Neural crest cell (in vitro differentiated cells): ENCODE measurements at places on chromosomes 13 and 19.

GRCh38 chr19:46809534-46810272, 21.3 kb upstream of the SLC1A5 start:
- DNase-seq = no peak

- DNase-seq = no peak
Measured at GRCh38 chr19:50558039-50558438, 10.2 kb downstream of the LRRC4B start.

- no peak for DNase-seq
Measured at GRCh38 chr13:76929320-76929719, 19.0 kb upstream of the ACOD1 start.

DNA sequence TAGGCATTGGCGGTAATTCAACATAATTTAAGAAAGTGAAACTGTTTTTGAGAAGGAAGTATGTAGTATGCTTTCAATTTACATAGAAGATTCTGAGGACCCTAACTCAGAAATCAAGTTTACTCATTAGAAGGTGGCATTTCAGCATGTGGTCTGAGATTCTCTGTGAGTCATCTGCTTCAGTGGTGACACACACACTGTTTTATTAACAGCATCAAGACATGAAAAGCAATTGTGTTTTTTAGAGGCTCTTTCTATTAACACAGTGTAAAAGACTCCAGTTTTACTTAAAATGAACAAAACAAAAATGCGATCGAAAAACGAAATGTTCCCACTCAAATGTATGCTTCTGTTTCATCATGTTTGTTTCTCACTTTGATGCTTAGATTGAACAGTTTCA, 802.1 kb upstream of the SLITRK6 start:
- no peak for DNase-seq

DNA sequence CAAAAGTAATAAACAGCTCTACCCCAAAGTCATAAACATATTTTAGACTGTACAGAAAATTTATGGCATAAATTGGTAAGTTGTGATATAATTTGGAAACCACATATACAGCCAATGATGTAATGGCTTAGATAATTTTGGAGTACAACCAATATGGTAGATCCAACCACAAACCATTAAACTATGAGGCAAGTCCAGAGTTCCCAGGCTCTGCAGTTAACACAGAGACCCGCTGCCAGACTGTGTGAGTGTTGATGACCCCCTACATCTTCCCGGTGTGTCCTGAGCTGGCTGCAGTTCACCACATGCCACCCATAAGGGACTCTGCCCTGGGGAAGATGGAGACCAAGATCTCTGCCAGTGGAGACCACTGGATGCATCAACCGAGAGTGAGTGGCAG, 9.9 kb upstream of the SERPINE3 start:
- no peak for DNase-seq

DNA sequence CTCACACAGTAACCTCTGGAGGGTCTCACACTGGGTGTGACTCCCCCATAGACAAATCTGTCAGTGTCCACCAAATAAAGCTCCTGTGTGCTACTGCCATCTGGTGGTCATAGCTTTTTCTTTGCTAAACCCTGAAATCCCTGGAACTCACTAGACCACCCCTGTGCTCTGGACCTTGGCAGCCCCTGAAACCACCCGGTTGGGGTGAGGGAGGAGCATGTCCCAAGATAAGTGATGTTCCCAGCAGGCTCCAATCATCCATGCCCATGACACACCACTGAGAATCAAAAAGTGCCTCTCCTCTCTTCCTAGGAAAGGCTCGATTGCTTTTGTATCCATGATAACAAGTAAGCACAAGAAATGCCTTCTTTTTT, 6.5 kb upstream of the HSD17B14 start:
- peak; percentile 66 for DNase-seq

DNA sequence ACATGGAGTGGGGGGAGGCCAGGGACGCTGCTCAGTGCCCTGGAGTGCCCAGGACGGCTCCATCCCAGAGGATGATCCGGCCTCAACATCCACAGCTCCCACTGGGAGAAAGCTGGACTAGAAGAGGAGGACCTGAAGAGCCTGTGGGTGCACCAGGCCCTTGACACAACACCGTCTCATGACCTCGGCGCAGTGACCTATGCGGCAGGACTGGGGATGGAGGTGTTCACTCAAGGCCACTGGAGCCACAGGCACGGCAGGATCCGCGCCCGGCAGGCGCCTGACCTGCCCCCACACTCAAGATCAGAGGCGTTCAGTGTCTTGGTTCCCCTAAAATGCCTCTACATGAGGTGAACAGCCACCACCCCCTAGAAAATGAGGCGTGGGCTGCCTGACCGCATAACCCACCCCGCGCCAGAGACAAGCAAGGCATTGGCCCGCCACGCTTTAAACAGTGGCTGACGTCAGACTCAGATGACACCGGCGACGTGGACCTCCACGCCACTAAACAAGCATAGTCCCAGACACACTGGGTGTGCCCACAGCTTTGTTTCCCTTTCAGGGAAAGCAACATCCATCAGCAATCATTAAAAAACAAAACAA, 8.0 kb downstream of the SGTA start:
- no peak for DNase-seq

GRCh38 chr13:43245374-43245964, 222.1 kb downstream of the DNAJC15 start:
- no peak for DNase-seq

GRCh38 chr19:42121036-42121621, 11.1 kb downstream of the POU2F2 start:
- no peak for DNase-seq

- DNase-seq = no peak
Measured at GRCh38 chr19:29678484-29679106, 13.3 kb downstream of the PLEKHF1 start.

DNA sequence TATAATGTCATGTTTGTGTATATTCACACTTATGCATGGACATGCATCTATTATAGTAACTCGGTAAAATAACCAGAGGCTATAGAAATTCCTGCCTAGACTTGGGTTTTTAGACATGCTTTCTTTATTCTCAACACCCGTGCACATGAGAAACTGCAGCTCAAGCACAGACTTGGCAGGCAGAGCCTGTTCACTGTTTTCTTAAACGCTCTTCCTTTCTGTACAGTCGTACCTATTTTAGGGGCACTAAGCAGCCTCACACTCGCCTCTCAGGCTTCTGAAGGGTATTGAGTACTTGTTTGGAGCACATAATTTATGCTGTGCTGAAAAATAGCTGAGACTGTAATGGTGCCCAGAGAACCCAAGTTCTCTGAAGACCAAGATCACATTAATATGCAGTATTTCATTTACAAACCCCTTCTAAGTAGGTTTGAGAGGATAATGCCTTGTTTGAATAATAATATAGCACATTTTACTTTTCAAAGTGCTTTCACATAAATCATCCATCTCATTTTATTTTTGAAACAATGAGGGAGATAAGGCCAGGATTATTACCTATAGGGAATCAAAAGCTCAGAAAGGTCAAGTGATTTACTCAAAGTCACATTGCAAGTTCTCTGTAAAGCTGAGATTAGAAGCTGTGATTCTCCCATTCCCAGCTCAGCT, 429.9 kb downstream of the SPRY2 start:
- DNase-seq = no peak

DNA sequence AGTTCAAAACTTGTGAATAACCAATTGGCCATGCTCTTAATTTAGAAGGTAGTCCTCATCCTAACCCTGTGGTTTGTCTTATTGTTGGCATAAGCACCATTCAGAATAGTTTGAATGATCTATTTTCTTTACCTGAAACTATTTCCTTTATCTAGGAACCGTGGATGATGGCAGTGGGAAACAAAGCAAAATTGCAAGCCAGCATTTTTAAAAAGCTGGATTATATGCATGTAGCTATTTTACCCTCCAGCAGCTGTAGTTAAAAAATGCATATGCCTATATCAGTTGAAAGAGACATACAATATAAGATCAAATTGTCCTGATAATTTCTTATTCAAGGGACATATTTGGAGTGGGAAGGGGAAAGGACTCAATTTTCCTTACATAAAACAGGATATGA, 19.3 kb downstream of the ZNF613 start:
- no peak for DNase-seq

DNA sequence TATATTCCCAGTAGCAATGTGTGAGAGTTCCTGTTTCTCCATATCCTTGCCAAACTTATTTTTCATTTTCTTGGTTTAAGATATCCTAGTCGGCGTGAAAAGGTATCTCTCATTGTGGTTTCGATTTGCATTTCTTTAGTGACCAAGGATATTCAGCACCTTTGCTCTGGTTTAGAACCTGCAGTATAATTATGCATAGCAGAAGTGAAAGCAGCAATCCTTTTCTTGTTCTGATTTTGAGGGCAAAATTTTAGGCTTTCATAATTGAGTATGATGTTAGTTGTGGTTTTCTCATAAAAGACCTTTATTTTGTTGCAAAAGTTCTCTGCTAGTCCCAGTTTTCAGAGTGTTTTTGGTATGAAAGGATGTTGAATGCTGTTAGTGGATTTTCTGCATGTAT, 491.0 kb downstream of the FGF9 start:
- no peak for DNase-seq

DNA sequence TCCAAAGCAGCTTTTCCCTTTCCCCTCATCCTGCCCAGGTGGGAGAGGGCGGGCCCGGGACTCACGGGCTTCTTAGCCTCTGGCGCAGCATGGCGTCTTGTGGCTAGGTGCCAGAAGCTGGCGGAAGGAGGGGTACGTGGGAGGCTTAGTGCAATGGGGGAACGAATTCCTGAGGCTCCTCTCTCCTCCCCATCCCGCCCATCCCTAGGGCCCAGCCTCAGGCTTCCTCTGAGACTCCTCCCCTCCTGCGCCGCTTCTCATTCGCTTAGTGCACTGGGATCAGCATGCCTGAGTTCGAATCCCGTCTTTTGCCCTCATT, 297.8 kb downstream of the ZNF536 start:
- no peak for DNase-seq

- no peak for DNase-seq
Measured at GRCh38 chr13:33918199-33918932, 100.4 kb downstream of the RFC3 start.

DNA sequence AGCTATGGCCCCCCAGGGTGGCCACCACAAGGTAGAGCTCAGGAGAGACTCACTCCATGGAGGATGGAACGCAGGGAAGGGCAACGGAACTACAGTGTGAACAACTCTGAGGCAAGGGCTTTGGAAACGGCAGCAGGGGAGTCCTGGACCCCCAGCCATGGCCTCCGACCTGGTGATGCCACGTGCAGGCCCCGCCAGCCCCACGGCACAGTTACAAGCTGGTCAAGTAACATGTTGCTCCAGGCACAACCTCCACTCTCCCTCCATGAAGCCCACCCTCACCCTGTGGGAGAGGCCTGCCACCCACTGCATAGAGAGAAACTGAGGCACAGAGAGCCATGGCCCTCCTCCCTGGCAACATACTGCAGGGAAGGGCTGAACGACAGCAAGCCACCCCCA, 9.1 kb upstream of the CERS1 start:
- DNase-seq = no peak

GRCh38 chr19:42253245-42254088, 1.5 kb downstream of the ERF start:
- peak; percentile 65 for DNase-seq

DNA sequence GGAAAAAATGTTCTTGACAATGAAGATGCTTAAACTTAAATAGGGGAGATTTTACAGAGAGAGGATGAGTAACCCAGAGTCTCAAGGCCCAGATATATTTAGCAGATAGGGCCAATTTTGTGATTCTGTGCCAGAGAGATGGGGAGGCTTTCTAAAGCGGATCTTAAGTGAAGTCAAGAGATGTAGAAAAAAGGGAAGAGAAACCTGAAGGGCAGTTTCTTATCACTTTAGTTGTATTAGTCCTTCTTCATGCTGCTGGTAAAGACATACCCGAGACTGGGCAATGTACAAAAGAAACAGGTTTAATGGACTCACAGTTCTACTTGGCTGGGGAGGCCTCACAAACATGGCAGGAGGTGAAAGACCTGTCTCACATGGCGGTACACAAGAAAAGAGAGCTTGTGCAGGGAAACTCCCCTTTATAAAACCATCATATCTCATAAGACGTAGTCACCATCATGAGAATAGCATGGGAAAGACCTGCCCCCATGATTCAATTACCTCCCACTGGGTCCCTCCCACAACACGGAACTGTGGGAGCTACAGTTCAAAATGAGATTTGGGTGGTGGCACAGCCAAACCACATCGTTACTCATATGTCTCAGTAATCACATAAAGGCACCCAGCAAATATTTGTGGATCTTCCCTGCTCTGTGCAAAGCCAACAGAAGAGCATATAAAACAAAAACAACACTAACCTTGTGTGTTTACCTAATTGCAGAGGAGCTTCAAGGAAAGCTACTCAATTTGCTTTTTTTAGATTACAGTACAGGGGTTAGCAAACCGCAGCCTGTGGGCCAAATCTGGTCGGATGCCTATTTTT, 102.6 kb upstream of the MYCBP2 start:
- no peak for DNase-seq

DNA sequence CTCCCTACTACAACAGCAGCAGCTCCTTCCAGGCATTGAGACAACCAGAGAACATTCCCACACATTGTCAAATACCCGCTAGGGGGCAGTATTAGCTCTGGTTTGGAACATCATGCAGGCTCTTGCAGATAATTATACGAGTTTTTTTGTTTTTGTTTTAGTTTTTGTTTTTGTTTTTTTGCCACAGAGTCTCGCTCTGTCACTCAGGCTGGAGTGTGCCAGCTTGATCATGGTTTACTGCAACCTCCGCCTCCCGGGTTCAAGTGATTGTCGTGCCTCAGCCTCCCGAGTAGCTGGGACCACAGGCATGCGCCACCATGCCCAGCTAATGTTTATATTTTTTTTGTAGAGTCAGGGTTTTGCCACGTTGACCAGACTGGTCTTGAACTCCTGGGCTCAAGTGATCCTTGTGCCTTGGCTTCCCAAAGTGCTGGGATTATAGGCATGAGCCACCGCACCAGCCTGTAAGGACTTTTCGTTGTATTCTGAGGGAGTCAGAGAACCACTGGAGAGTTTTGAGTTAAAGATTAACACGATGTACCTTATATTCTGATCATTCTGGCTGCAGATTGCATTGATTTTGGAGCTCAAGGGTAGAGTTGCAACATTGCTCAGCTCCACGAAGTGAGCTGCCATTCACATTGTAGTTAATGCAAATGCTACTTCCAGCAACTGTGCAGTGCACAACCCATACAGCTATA, 41.7 kb upstream of the CEACAM20 start:
- DNase-seq = peak; percentile 70

GRCh38 chr13:74250738-74251190, 116.6 kb upstream of the KLF12 start:
- DNase-seq = no peak

- no peak for DNase-seq
Measured at GRCh38 chr13:113929628-113930615, 44.0 kb downstream of the C13orf46 start.

GRCh38 chr13:79468819-79469218, 12.1 kb upstream of the NDFIP2 start:
- no peak for DNase-seq
